ENCODE measurements at places on chromosomes 1 and 21.

GRCh38 chr1:58619286-58620054, 42.4 kb upstream of the TACSTD2 start:
- no peak for ATAC-seq

DNA sequence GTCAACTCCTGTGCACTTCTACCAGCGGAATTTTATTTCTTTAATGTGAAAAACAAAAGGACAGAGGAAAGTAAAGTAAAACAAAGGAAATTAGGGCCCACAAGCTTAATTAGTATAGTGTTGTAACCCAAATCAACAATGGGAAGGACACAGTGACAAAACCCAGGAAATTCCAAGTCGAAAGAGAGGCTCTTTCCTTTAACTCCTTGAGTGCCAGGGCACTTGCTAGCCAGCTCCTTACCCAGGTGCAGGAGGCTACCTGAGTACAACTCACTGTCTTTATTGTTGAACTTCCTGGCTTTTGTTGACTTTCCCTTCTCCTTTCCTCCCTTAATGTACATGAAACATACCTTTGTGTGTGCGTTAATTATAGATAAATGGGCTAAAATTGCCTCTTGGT, 55.0 kb downstream of the PEX14 start:
- no peak for ATAC-seq

DNA sequence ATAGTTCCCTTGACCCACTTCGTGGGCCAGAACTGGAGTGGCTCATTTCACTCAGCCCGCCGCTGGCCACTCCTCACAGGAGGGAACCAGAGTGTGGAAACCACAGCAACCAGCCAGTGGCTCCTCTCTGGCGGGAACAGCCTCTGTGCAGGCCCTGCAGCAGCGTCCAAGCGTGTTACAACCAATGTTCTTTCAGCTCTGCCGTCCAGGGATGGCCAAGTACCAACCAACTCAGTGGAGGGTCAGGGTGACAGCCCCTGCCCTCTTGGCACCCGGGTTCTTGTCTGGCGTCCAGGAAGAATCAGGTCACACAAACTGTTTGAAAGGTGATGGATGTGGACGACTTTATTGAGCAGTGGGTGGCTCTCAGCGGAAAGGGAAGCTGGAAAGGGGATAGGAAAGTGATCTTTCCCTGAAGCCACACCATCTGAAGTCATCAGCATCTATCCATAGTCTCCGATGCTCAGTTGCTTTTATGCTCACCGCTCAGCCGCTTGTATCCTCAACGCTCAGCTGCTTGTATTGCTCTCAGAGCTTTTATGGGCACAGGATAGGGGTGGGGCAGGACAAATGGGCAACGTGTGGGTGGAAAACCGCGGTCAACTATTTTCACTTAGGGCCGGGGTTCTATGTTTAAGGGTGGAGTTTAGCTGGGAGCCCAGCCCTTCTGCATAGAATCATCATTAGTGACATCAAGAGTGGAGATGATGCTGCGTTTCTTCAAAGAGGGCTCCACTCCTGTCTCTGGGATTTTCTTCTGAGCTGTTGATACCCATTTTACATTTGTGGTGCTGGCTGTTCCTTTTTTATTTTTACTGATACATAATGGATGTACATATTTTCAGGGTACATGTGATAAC, 250.2 kb downstream of the RRAGC start:
- ATAC-seq, result no peak

DNA sequence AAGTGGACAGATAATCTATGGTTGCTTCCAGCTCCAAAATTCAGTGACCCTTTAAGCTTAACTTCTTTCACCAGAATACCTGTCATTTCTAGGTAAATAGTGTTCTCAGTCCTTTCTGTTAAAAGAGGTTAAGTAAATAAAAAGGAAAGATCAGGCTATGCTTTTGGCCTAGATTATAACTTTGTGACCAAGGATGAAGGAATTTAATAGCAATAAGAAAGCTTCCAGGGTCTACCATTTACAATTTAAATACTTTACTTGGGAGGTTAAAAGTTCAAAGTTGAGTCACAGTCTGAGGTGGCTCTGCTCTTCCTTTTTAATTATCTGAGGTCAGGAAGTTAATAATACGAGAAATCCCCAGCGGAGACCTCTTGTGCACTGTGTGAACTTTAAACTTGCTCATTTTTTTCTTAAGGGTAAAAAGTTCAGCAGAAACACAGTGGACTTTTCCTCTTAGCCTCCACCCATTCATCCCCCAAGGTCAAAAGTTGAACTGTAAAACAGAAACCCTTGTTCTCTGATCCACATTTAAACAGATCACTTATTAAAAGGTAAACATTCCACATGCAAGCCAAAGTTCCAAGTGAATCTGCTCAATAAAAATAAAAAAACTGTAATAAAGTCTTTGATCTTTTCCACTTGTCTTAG, 187.1 kb downstream of the NRIP1 start:
- ATAC-seq, result peak; percentile 80

GRCh38 chr21:17388226-17388625, 124.6 kb upstream of the CXADR start:
- ATAC-seq, result no peak

GRCh38 chr1:16905110-16905867, 9.5 kb downstream of the RNU1-2 start:
- ATAC-seq, result peak; percentile 93

- no peak for ATAC-seq
These were observed 1.1 kb downstream of the MPZL1 start for GRCh38 chr1:167722870-167723251.

DNA sequence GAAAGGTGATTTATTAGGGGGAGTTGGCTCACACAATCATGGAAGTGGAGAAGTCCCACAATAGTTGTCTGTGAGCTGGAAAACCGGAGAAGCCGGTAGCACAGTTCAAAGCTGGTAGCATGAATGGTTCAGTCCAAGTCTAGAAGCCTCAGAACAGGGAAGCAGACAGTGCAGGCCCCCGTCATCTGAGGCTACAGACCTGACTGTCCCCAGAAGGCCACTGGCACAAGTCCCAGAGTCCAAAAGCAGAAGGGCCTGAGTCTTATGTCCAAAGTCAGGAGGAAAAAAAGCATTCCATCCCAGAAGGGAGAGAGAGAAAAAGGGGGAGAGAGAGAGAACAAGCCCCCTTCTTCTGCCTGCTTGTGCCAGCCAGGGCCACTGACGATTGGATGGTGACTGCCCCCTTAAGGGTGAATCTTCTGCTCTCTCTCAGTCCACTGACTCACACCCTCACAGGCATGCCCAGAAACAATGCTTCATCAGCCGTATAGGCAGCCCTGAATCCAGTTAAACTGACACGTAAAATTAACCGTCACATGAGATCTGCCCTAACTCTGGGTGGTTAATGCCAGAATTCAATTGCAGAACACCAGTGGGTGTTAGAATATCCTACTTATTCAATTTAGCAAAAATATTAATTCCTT, 49.3 kb upstream of the POU2F1 start:
- ATAC-seq, result no peak

DNA sequence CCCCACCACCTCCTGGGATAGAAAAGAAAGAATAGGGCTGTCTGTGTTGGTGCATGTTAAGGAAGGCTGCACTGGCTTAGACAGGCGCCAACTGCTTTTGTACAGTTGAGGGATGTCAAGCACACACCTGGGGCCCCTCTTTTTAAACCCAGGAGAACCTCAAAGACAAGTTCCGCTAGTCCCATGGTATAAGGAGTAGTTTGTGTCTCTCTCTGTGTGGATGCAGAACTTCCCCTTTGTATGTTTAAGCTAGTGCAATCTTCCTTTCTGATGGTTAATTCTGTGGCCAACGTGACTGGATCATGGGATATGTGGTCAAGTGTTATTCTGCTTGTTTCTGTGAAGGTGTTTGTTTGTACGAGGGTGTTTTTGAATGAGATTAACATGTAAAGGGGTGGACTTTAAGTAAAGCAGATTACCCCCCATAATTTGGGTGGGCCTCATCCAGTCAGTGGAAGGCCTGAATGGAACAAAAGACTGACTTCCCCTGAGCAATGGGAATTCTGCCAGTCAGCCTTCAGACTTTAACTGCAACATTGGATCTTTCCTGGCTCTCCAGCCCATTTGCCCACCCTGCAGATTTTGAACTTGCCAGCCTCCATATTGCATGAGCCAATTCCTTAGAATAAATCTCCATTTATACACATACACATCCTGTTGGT, 9.5 kb upstream of the DUSP10 start:
- no peak for ATAC-seq
